ENCODE measurements at places on chromosomes 1 and 21.
A peak's percentile ranks its signal among the peaks of the same experiment; 100 is the strongest.

DNA sequence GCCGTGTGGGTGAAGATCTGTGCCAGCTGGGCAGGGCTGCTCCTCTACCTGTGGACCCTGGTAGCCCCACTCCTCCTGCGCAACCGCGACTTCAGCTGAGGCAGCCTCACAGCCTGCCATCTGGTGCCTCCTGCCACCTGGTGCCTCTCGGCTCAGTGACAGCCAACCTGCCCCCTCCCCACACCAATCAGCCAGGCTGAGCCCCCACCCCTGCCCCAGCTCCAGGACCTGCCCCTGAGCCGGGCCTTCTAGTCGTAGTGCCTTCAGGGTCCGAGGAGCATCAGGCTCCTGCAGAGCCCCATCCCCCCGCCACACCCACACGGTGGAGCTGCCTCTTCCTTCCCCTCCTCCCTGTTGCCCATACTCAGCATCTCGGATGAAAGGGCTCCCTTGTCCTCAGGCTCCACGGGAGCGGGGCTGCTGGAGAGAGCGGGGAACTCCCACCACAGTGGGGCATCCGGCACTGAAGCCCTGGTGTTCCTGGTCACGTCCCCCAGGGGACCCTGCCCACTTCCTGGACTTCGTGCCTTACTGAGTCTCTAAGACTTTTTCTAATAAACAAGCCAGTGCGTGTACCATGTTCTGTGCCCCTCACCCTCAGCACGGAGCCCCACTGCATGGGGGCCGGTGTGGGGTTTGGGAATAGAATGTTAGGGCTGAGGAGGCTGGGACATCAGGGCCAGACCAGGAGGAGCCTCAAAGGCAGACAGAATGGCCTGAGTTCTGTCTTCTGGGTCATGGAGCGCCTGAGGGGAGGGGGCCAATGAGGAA, 21.3 kb downstream of the SERINC2 start:
- DNase-seq, result peak; percentile 40

- DNase-seq, result no peak
Measured at GRCh38 chr1:23694371-23694770, 2.8 kb downstream of the RPL11 start.

DNA sequence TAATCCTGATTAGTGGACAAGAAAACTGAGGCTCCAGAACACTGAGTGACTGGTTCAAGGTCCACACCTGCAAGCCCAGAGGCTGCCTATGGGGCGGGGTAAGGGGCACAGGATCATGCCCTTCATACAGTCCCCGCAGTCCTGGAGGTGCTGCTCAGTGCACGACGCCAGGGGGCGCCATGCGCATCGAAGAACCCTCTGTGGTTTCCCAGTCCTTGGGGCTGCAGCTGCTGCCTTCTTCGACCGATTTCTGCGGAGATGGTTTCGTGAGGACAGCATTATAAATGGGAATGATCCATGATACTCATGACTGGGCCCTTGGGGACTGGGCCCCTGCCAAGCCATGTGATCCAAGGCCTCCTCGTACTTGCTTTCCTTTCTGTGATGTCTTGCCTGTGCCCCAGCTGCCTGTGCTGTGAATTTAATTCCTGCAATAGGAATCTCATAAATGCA, 37.1 kb upstream of the ARHGEF10L start:
- DNase-seq, result peak; percentile 93

DNA sequence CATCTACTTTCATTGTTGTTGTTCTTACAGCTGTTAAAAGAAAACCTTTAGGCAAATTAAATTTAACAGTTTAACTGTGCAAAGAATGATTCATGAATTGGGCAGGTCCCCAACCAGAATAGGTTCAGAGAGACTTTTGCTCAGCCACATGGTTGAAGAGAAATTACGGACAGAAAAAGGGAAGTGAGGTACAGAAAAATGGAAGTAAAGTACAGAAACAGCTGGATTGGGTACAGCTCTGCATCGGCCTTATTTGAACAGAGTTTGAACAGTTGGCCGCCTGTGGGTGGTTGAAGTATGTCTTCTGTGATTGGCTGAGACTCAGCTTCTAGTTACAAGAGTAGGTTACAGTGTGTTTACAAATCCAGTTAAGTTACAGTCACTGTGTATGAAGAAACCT, 210.1 kb downstream of the FGGY start:
- no peak for DNase-seq

DNA sequence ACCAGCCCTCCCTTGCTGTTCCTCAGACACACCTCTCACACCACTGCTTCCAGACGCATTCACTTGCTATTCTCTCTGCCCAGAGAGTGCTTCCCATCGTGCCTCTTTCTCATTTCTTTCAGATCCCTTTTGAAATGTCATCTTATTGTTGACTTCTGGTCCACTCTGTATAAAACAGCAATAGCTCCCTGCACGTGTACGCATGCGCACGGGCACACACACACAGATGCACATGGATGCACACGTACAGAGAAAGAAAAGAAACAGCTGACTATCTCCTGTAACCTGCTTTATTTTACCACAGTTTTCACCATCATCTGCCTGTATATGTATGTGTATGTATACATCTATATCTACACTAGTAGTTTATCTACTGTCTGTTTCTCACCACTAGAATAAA, 285.9 kb upstream of the NR5A2 start:
- no peak for DNase-seq

Measured in suprapubic skin (tissue), 4 donors.